NCI-H510A (cell line): ENCODE measurements at places on chromosomes 2 and 18.
A peak's percentile ranks its signal among the peaks of the same experiment; 100 is the strongest.

- no peak for DNase-seq
These were observed 41.2 kb downstream of the MBP start for GRCh38 chr18:77091366-77091765.

- no peak for DNase-seq
These were observed 47.2 kb downstream of the VIL1 start for GRCh38 chr2:218465987-218466633.

DNA sequence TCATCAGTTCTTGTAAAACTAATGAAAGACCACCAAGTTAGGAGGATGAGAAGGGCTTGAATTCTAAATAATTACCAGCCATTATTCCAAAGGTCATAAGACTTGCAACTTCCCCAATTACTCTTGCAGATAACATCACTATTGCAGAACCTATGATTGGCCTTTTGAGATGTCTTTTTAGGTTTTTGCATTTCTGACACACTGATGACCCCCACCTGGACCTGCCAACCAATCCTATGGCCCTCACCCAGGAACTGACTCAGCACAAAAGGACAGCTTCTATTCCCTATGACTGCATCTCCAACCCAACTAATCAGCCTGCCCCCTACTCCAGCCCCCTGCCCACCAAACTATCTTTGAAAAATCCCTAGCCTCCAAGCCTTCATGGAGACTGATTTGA, 111.5 kb upstream of the COPS8 start:
- no peak for DNase-seq

DNA sequence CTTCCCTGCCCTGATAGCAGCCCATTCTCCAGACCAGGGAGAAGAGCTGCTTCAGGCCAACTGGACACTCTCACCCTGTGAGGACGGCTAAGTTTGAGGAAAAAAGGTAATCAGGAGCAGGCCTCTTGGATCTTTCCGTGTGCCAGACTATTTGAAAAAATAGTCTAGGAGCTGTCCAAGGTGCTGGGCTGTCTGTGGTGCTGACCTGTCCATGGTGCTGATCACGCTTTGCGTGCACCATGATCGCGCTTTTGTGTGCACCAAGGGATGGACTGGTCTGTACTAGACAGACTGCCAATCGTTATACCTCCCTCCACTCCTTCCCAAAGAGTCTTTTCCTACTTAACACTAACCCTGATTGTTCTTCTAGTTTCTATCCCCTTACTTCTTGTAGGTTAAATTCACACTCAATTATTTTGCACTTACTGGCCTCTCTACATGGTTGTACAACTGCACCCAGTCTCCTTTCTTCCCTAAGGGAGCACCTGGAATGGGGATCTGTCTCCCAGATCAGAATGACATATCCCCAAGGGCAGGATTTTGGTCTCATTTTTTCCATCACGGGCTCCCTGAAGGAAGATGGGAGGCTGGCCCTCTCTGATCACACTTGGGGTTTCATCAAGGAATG, 295.4 kb downstream of the CELF4 start:
- DNase-seq, result no peak

- DNase-seq, result no peak
These were observed 848.0 kb downstream of the RNF144A start for GRCh38 chr2:7765236-7765635.

DNA sequence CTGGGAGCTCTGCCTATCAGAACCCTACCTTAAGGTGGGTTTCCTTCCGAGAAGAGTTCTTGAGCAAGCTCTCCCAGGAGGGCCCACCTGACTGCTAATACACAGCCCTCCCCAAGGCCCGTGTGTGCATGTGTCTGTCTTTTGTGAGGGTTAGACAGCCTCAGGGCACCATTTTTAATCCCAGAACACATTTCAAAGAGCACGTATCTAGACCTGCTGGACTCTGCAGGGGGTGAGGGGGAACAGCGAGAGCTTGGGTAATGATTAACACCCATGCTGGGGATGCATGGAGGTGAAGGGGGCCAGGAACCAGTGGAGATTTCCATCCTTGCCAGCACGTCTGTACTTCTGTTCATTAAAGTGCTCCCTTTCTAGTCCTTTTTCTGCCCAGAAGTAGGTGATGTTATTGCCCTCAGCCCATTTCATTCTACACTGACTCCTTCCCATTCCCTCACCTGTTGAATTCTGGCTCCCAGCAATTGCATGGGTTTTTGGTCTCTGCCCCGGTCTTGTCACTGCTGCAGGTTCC, 6.5 kb downstream of the TMEM37 start:
- DNase-seq, result no peak

DNA sequence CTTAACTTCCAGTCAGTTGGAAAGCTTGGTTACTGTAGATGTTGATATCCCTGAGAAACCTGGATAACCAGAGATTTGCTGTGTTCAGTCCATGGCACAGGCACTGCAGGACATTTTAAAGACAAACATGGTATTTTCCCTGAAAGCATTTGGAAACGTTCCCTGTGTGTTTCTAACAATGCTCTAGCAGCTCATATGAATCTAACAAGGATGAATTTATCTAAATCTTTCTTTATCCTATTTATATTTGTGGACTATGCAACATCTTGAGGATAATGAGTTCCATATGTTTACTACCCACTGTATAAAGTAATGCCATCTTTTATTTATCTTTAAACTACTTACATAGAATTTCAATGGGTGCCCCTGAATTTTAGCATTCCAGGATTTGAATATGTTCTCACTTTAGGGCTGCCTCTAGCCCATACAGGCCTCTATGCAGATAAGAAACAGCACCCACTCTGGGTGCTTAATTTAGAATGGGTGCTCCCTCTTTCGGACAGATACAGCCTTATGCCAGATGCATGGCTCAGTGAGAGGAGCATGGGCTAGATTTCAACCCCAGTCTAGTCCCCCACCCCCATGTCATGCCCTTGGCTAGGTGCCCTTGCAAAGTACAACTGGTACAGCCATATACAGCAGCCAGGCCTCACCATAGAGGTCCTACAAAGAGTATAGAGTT, 50.6 kb upstream of the NEMP2 start:
- no peak for DNase-seq

DNA sequence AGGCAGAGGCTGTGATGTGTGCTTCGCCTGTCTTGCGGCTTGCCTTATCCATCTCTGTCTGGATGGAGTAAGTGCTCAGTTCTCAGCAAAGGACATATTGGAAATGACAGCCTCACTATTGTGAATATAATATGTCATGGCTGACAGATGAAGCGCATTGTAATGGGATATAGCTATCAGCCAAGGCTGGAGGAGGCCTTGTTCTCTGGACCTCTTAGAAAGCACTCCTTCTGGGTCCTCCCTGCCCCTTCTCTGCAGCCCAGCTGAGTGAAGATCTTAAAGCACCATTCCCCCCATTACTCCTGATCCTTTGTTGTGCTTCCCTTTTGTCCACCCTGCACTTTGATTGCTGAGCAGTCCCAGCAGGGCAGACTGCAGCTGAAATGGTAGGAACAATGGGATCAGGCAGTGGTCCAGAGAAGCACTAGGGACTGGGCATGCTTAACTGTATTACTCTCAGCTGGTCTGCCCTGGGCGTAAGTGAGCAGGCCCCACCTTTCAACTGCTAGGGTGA, 265.3 kb downstream of the SETBP1 start:
- peak; percentile 3 for DNase-seq

GRCh38 chr2:41736586-41736985, 311.2 kb upstream of the PKDCC start:
- peak; percentile 9 for DNase-seq

- DNase-seq, result no peak
These were observed 64.2 kb downstream of the TGOLN2 start for GRCh38 chr2:85263591-85263990.
